ENCODE measurements at places on chromosomes 1 and 21.

DNA sequence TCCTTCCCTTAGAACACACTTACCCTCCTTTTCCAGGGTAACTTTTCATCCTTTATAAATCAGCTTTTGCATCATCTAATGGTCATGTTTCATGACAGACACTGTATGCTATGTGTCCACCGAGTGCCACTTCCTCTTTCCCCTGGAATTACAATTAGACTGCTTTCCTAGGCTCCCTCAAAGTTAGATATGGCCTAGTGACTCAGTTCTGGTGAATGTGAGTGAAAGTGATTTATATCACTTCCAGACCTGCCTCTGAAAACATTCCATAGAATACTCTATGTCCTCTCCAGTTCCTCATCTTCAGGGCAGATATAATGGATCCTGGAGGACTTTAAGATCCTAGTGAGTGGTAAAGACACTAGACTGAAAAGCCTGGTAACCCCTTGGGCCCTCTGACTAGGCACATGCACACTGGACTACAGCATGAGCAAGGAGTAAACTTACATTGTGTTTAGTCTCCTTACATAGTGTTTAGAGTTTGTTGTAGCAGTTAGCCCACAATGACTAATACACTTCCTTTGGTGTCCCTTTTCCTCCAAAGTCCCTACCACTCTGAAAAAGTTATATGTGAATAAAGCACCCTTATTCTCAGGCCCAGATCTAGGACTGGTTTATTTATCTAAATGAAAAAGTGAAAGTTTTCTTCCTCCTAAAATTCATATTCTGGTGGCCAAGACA is 59.3 kb downstream of the GPR88 start:
- DNase-seq = no peak

DNA sequence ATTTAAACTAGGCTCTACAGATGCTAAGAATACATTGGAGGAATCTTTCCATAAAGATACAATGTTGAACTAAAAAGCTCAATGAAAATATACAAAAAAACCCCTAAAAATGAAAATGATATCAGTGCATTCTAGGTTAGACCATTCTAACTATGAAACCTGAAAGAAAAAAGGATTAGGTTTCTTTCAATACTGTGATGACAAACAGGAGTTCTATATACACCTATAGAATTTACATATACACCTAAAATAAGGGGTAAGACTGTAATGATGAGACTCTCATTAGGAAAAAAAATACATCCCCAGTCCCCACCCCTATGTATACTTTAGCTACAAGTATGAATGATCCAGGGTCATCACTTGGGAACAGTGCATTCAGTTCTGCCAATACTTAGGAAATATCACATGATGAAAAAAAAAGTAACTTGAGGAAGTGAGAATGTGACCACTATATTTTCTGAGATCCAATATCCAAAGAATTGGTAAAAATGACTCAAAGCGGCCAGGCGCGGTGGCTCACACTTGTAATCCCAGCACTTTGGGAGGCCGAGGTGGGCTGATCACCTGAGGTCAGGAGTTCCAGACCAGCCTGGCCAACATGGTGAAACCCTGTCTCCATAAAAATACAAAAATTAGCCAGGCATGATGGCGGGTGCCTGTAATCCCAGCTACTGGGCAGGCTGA is 26.3 kb downstream of the SELENOF start:
- no peak for DNase-seq

GRCh38 chr1:185573162-185573561 is 161.0 kb upstream of the HMCN1 start:
- DNase-seq = no peak

- DNase-seq = no peak
Observed at GRCh38 chr1:116379674-116380498, 6.8 kb downstream of the ATP1A1 start.

DNA sequence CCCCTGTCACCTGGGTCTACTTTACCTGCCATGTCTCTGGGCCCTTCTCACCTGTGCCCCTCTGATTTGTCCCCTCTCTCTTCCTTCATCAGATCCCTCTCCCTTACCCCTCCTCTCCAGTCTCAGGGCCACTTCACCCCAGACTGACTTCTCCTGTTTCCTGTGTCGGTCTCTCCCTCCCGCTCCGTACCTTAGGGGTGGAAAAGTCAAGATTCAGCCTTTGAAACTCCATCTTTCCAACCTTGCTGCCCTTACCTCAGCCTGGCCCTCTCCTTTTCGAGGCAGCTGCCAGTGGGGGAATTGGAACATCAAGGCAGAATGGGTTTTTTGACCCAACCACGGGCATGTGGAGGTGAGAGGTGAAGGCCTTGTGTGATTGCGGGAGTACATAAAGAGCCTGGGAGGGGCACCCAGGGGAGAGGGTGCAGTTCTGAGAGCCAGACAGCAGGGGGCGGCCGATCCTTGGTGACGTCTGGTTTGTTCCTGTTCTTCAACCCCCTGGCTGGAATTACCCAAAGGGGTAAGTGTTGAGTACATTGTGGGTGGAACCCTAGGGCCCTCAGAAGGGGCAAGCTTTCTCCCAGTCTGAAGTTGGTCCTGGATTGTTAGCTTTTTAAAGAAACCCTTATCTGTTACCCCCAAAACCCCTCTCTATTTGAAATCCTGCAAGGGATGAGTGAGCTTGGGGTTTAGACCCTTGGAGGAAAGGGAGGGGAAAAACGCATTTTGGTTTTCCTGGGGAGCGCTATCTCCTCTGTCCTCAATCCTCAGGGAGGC is 12.3 kb upstream of the DMBX1 start:
- DNase-seq = no peak

DNA sequence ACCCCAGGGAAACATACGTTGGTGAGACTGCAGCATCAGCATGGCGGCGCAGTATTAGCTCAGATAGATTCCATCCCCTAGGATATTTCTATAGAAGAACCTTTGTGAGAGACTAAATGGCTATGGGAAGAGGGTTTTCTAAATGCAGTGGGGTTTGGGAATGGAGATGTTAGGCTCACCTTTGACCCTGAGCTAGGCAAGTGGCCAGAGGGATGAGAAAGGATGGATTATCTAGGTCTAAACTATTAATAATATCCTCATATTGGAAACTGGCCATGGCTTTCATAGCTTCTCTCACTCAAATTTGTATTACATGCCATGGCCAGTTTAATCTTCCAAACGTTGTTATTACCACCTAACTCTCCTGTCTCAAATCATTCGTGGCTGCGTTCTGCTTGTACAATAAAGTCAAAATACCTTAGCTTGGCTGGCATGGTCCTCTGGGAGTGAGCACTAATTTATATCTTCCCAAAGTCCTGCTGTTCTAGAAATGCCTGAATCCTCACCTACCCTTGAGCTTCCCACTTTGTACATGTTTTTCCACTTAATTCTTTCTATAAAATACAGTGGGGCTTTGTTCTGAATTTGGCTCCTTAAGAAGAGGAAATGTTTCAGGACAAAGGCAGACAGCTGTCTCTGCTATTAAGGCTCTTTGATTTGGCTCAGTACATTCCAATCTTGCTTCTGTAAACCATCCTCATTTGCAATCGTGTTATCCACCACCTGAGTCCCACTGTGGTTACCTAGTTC is 31.0 kb upstream of the COG2 start:
- no peak for DNase-seq

DNA sequence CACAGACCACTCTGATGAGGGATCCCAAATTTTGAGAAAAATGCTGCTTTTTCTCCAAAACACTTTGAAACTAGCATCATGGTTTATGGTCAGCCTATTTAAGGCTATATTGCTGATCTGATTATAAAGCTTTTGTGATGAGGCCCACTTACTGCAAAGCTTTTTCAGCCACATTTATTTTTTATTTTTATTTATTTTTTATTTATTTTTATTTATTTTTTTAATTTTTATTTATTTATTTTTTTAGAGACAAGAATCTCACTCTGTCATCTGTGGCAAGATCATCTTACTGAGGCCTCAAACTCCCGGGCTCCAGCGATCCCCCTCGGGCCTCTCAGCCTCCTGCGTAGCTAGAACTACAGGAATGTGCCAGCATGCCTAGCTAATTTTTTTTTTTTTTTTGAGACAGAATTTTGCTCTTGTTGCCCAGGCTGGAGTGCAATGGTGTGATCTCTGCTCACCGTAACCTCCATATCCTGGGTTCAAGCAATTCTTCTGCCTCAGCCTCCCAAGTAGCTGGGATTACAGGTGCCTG is 5.2 kb upstream of the BCAS2 start:
- no peak for DNase-seq

DNA sequence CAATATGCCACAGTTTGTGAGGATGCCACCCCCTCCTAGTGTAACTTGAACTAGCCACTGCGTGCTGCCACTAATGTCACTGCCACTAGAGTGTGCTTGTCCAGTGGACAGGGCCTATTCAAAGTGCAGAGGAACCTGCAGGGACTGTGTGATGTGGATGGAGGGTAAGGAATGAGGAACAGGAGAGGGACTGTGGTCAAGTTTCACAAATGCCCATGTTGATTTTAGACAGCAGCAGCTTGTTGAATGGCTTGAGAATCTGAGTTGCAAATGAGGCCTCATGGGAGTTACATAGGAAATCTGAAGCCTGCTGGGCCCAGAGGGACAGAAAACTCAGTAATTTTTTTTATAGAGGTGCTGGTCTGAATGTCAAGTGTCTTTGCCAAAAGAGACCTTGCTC is 112.3 kb downstream of the HHAT start:
- no peak for DNase-seq

Data from SIG-M5 (cell line).